AG04449 (cell line): ENCODE measurements at places on chromosomes 2 and 18.

DNA sequence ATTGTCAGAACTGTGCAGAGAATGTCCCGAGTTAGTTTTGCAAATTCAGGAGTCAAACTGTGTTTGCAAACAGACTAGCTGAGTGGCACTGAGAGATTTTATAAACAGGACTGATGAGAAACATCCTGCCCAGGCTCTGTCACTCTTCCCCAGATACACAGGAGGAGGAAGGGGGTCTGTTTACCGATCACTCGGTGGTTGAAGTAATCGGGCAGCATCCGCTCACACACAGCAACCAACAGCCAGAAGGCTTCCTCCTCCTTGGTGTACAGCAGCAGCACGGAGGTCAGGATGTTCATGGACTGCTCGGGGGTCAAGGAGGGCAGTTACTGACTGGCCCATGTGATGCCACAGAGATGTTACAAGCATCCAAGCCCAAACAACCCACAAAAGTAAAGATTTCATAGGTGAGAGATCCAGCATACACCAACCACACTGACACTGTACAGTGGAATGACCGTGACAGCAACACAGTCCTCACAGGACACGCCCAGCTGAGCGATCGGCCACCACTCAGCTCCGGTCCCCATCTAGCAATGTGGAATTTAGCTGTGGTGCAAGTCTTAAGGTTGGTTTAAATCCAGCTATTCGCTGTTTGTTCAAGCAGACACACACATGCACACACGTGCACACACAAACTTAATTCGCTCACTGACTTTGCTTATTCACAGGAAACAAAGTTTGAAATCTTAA, 30.1 kb downstream of the RPL31 start:
- DNase-seq, result no peak

DNA sequence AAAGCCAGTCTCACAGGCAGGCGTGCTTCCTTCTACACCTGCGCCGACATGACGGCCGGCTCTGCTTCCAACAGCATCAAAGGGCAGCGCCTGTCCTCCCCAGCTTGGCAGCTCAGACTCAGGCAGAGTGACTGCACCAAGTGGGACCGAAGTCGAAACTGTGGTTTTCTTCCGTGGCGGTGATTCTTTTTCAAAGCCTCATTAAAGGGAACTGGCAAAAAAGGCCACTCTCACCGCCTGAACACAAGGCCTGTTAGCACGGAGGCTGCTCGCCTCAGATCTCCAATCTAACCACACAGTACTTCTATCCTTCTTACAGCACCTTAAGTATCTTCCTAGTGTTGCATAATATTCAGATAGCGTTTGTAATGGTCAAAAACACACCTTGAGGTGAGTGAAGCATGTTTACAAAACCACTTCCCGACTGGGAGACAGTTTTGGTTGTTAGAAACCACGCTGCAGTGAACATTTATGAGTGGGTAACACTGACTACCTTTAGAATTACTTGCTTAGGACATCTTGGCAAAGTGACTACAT, 236.4 kb downstream of the HDAC4 start:
- no peak for DNase-seq

DNA sequence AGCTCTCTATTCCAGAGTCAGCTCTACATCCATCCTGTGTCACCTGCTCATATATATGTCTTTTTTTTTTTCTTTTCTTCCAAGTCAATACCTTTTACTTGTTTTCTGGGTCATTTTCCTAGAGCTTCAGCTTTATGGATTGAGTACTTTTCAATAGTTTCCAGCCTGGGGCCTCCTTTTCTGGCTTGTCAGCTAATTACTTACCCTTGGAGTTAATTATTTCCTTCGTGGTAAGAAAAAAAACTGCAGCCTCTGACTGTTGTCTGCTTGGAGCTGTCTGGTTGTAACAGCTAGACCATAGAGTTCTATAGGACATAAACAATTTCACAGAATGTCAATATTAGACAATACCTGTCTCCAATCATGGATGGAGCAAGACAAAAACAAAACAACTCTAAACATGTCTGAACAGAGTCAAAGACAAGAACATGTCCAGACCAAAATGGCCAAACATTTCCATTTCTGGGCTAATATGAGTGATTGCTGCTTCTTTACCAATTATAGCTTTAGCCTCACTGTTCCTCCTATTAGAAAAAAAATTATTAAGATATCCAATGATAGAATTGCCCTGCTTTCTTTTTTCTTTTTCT, 643.1 kb downstream of the SLC4A3 start:
- no peak for DNase-seq

DNA sequence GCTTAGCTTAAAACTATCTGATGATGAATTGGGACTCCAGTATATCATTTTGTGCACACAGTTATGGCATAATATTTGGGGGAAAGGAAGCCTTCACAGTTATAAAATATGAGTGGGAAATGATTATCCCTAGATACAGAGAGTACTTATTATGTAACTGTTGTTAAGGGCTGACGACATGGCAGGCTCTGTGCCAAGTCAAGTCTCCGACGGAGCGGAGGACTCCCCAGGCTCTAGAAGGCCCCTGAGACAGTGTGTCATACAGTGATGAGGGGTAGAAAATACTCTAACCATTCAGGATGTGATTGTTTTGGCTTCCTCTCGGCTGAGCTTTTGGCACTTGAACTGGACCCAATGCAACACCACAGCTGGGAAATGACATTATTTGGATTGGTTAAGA, 211.8 kb downstream of the SLC8A1 start:
- DNase-seq, result peak; percentile 97

GRCh38 chr2:204407204-204408014, 137.9 kb upstream of the PARD3B start:
- no peak for DNase-seq

DNA sequence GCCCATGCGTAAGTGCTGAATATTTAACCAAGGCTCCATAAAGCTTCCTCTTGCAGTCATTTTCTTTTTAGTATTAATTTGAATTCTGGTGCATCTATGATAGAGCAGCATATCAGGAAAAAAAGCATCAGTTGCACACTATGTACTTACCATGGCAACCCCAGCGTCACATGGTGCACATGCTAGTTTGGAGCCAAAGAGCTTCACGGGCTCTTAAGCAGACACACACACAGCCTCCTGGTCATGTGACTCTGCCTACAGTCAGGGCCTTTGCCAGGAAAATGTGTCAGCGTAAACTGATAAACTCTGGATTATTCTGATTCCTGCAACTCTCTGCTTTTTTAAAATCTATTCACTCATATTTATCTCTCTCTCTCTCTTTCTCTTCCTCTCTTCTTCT, 30.2 kb downstream of the NYAP2 start:
- no peak for DNase-seq

- no peak for DNase-seq
Measured at GRCh38 chr2:66437691-66438497, 3.0 kb downstream of the MEIS1 start.

DNA sequence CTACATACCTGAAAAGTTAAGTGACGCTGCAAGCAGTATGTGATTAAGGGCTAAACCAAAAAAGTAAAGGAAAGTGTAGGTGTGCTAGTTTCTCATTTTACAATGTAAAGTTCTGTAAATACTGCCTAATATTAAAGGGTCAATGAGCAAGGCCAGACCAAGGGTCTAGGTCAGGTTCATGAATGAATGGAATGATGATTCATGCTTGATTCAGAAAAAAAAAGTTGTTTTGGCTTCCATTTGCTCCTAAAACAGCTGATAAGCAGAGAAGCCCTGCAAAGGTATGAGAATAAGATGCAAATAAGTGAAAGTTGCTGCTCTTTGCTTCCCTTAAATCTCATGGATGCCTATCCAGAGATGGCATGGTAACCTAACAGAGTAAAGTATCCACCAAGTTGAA, 61.3 kb downstream of the PTRHD1 start:
- DNase-seq, result no peak

GRCh38 chr18:5857180-5857579, 38.1 kb downstream of the TMEM200C start:
- DNase-seq, result no peak

DNA sequence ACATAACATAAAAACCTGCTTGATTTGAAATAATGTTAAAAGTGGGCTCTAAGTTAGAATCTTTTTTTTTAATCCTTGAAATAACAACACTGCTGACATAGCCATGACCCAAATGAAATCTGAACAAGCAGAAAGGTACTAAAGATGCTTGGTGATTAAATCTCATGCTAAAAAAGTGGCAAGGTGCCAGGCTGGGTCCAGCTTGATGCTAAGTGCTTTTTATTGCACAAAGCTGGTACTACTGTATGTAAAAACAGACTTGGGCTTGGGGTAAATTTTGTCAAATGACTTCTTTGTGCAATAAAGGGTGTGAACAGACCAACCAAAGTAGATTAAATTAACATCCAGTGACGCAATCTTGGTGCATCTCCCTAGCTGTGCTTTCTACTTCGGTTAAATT, 13.4 kb downstream of the BCL11A start:
- no peak for DNase-seq

- no peak for DNase-seq
Measured at GRCh38 chr2:185202945-185203528, 535.6 kb upstream of the FSIP2 start.

GRCh38 chr2:124978597-124978996, 953.5 kb downstream of the CNTNAP5 start:
- no peak for DNase-seq

DNA sequence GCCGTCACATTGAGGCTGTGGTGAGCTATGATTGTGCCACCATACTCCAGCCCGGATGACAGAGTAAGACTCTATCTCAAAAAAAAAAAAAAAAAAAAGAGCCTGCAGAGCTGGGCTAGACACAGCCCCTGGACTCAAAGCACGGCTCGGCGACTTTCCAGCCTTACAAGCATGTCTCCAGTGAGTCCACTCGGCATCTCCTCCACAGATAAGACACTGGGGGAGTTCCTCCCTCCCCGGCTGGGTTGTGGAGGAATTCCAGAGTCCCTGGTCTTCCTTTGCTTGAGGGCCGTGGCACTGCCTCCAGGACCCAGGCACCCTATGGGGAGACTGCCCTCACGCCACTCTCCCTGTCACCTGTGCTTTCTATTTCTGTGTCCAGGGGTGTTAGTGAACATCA, 30.9 kb upstream of the RPL31 start:
- DNase-seq, result no peak

GRCh38 chr2:10971888-10972260, 60.1 kb downstream of the KCNF1 start:
- DNase-seq, result no peak

DNA sequence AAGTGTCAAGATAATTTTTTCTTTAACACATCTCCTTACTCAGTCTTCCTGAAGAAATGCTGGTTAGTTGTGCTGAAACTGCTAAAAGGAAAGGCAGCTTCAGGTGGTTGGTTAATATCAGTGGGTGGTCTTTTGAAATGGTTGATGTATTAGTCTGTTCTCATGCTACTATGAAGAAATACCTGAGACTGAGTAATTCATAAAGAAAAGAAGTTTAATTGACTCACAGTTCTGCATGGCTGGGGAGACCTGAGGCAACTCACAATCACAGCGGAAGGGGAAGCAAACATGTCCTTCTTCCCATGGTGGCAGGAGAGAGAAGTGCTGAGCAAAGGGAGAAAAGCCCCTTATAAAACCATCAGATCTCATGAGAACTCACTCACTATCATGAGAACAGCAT, 125.9 kb upstream of the CYRIA start:
- DNase-seq, result no peak

GRCh38 chr2:237593596-237594320, 3.2 kb upstream of the RAB17 start:
- no peak for DNase-seq

DNA sequence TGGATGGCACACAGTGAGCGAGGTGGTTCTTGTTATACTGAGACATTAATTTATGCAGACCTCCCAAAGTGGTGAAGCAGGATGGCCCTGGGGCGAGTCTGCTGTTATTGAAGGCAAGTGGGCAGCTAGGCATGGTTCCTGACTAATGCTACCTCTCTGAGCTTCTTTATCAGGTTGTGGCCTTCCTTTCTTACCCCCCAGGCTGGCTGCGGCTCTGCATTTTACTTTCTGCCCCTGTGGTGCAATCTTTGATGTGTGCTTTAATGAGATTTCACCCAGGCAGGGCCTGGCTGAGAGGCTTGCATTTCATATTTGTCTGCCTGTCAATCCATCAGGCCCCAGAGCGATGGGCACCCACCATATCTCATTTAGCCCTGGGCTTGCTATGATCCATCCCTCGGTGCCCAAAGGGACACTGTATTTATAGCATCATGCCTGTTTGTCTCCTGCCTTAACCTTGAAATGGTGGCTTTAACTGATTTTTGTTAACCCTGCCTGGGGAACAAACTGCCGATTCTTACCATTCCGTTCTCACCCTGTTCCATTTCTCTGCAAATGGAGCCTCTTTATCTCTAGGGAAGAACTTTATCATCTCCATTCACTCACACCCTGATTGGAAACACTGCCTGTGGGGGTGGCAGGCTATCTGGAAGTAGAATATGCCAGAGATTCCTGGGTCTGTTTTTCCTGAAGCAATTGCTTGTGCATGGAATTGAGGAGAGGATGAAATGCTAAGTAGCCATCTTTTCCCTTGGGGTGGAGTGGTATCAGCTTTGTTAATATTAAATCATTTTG, 316.2 kb upstream of the THSD7B start:
- DNase-seq, result no peak

- no peak for DNase-seq
Measured at GRCh38 chr2:15449556-15450236, 111.4 kb downstream of the NBAS start.

DNA sequence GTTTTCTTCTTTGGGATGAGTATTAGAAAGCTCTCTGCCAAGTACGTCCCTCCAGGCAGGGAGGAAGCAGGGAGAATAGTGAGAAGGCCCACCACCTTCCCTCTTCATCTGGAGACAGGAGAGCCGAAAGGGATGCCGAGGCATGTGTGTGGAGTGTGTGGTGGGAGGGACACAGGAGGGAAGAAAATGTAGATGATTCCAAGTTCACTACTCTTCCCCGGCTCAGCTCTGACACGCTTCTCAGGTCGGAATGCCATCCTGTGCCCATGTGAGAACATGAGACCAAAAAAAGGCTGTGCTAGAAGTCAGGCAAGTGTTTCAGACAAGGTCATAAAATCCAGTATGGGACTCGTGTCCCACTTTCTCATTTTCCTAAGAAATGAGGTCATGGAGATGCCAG, 47.4 kb downstream of the GYPC start:
- DNase-seq, result no peak

- DNase-seq, result no peak
Measured at GRCh38 chr2:187435756-187436155, 12.3 kb downstream of the CALCRL start.

- no peak for DNase-seq
Measured at GRCh38 chr2:3462493-3463104, 56.7 kb downstream of the ADI1 start.

DNA sequence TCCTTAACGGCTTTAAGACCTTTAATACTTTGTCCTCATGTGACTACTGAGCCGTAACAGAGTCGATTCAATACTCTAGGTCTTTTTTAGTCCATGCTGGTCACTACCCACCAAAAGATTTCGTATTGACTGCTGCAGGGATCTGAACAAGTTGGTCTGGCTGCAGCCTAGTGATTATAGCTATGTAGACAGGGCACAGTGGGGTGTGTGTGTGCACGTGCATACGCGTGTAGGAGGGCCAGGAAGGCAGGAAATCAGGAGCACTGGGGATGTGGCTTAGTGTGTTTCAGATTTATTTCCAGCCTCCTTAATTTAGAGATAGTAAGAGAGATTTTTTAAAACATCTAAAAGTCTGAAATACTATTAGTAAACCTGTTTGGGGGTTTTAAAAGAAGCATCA, 161.4 kb downstream of the MYO3B start:
- no peak for DNase-seq
